Effector memory CD8-positive, alpha-beta T cell (primary cell): ENCODE measurements at places on chromosomes 12 and 14.
A peak's percentile ranks its signal among the peaks of the same experiment; 100 is the strongest.

DNA sequence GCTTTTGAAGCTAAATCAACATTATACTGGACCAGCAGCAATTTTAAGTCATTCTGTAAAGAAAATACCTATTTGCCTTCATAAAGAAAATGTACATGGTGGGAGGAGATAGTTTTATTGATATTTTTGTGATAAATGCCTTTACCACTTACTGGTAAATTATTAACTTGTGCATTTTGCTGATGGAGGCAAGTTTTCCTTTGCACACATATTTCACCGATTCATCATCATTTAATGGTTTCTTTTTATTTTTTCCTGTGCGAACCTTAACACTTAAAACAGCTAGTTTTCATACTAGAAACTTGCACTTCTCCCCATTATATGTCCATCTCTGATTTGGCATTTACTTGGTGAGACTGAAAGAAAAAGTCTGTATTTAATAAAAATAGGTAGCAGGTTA lies 239.3 kb downstream of the TRHDE start:
- H3K4me3 ChIP-seq, result no peak overlapping the region
- H3K27me3 ChIP-seq, result no peaks in the 10 kb centered on the region
- no peak for DNase-seq
- H3K4me1 ChIP-seq, result no peaks in the 10 kb centered on the region

DNA sequence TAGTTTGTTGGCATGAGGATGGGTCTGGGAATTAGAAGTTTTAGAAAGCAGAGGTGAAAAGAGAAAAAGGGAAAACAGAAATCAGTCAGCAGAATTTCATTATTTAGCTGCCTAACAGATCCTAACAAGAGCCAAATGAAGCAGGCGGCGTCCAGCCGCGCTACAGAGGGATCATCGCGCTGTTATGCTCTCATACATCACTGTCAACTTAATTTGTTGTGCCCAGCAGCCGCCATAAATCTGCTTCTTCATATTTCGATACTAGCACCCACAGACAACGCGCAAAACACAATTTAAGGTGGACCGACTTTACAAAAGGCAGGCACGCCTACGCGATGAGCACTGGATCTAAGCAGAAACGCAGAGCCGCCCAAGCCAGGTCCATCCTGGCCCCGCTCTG lies 66.7 kb downstream of the SETD3 start:
- H3K4me3 ChIP-seq, result no peak overlapping the region
- peaks cover 26% of the 10 kb centered on the region for H3K36me3 ChIP-seq
- no peaks in the 10 kb centered on the region for H3K27me3 ChIP-seq
- no peak for DNase-seq

DNA sequence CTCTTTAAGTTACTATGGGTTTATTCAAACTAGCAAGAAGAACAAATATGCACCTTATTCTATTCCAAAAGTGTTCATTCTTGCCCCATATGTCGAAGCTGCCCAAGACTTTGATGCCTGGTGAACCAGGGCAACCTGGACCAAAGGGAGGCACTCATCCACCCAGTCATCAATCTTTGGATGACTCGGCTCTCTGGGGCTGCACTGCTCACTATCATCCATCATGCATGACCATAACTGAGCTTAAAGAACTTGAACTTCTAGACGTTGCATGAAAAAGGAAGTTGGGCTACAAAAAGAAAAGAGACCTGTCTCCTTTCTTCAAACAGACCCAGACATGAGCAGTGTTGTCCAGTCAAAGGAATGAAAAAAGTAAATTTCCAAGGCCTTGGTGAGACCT lies 1.2 kb downstream of the KRT4 start:
- no peak overlapping the region for H3K4me3 ChIP-seq
- DNase-seq, result no peak
- peaks cover 3% of the 10 kb centered on the region for H3K4me1 ChIP-seq
- H3K27ac ChIP-seq, result no peak overlapping the region
- peaks cover 50% of the 10 kb centered on the region for H3K27me3 ChIP-seq
- no peaks in the 10 kb centered on the region for H3K36me3 ChIP-seq

DNA sequence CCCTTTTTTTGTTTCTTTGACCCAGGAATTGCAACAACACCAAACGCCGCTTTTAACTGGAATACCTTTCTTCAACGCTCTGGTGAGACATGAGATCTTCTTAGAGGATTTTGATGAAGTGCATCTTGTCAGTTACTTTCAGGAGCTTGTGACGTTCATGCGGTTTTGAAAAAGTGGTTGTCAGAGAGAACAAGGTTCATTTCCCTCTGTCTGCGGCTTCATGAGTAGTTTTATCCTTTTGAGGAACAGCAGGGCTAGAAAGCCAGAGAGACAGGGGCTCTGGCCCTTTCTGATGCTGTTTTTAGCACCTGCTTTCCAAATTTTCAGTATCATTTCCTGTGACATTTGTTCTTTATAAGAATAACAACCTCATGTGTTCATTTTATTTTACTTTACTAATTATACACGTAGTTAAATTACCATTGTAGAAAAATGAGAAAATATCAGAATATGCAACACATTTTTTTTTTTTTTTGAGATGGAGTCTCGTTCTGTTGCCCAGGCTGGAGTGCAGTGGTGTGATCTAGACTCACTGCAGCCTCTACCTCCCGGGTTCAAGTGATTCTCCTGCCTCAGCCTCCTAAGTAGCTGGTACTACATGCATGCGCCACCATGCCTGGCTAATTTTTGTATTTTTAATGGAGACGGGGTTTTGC lies 61.8 kb downstream of the GLT1D1 start:
- no peak overlapping the region for H3K4me3 ChIP-seq
- peaks cover 5% of the 10 kb centered on the region for H3K4me1 ChIP-seq
- H3K36me3 ChIP-seq, result no peaks in the 10 kb centered on the region

- no peak for DNase-seq
- peak overlapping the region; percentile 99 for H3K4me3 ChIP-seq
- H3K27me3 ChIP-seq, result no peaks in the 10 kb centered on the region
- peaks cover 46% of the 10 kb centered on the region for H3K36me3 ChIP-seq
- H3K27ac ChIP-seq, result peak overlapping the region; percentile 98
Measured at GRCh38 chr12:50112456-50113218, 601 bp downstream of the COX14 start.

DNA sequence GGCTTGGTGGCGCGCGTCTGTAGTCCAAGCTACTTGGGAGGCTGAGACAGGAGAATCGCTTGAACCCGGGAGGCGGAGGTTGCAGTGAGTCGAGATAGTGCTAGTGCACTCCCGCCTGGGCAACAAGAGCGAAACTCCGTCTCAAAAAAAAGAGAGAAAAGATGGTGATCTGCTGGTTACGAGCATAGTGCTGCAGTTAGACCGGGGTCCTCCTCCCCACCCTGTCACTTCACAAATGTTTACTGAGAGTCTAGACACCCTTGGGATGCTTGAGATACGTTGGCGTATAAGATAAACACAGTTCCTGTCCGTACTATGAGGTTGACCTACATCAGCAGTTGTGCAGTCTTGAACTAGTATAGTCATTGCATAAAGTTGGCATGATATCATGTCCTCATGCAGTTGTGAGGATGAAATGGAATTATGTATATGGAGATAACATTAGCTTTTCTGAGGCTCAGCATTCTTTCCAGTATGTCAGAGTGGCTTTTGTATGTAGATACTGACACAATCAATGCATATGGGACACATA lies 787 bp downstream of the ACAD10 start:
- peaks cover 39% of the 10 kb centered on the region for H3K36me3 ChIP-seq
- DNase-seq, result no peak
- peak overlapping the region; percentile 98 for H3K27ac ChIP-seq
- H3K27me3 ChIP-seq, result no peaks in the 10 kb centered on the region

DNA sequence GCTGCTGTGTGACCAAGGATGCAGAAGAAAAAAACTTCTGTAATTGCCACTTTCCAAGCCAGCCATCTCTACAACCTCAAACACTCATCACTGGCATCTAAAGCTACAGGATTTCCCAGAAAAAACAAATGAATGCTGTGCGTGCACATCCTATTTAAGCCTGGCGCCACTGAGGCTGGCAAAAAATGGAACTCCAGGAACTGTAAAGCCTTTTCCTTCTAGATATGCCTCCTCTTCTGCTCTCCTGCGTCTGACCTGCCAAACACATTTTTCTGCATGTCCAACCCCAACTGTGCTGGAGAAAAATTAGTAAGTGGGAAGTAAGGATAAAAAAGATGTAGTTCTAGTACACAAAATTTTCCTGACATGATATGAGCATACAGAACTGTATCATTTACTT lies 184.9 kb downstream of the ITPR2 start:
- H3K27ac ChIP-seq, result no peak overlapping the region
- peaks cover 4% of the 10 kb centered on the region for H3K4me1 ChIP-seq
- DNase-seq, result no peak
- no peaks in the 10 kb centered on the region for H3K27me3 ChIP-seq

DNA sequence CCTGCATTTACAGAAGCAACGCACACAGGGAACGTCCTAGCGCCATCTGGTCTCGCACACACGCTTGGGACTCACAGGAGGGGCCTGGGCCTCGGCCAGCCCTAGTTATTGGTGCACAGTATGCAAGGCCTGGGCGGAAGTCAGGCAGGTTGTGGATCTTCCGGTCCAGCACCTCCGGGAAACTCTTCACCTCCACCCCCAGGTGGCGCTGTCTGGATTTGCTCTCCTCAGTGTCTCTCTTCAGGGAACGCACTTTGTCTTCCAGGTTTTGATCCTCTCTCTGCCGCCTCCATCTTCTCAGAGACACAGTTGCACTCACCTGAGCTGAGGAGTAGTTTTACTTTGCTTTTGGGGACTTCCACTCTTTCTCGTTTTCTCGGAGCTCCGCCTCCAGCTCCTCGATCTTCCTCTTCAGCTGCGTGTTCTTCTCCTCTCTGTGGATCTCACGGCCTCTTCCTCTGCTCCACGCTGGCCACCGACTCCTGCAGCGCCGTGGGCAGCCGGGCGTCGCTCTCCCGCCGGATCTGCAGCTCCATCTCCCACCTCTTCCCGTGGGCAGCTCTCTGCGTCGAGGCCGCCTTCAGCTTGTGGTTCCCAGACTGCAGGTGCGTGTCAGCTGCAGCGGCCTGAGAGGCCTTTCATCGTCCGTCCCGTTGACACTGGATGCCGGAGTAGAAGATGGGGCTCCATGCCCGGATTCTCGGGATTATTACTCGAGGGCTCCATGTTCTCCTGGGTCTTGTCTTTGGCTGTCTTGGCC lies 933.8 kb downstream of the TMEM121 start:
- H3K4me1 ChIP-seq, result no peaks in the 10 kb centered on the region
- no peaks in the 10 kb centered on the region for H3K27me3 ChIP-seq
- peak; percentile 67 for DNase-seq
- H3K4me3 ChIP-seq, result no peak overlapping the region

DNA sequence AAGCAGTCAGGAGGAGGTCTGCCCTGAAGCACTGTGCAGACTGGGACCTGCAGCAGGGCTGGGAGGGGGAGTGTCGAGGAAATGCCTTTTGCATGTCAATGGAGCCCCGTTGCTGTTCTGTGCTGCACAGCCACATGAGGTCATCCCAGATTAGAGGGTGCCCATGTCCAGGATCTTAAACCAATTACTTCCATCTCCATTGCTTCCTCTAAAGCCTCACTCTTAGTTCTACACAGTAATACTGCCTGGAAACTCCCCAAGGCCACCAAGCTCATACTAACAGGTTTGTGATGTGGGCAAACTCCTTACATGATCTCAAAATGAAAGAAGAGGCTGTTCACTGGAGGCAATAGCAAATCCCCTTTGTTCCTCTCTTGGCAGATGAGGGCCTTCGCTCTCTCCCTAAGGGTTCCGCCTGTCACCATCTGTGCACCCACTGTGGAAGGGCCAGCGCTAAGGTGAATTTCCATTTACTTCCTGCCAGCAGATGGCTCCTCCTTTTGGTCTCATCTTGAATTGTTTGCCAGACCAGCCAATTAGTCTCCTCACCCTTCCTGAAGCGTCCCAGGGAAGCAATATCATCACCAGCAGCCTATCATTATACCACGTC lies 35.4 kb upstream of the LTA4H start:
- H3K27ac ChIP-seq, result no peak overlapping the region
- H3K36me3 ChIP-seq, result no peaks in the 10 kb centered on the region
- H3K4me3 ChIP-seq, result no peak overlapping the region
- peaks cover 8% of the 10 kb centered on the region for H3K4me1 ChIP-seq

DNA sequence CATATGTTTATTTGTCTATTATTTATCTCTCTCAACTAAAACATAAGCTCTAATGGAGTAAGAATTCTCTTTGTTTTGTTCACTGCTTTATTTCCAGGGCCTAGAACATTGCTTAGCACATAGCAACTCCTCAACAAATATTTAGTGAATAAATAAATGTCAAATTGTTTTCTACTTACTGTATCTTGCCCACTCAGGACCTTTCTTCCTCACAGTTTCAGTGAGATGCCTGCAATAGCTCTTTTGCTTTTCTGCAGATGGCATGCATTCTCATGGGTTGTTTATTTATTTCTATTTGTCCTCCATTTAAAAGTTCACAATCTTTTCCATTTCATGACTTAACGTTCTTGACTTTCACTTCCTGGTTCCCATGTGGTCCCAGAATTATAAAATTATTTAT lies 94.9 kb upstream of the TTC7B start:
- no peak for DNase-seq
- peaks cover 2% of the 10 kb centered on the region for H3K4me1 ChIP-seq
- H3K27ac ChIP-seq, result peak overlapping the region; percentile 25
- H3K27me3 ChIP-seq, result no peaks in the 10 kb centered on the region

- no peak overlapping the region for H3K27ac ChIP-seq
- H3K4me3 ChIP-seq, result no peak overlapping the region
- H3K4me1 ChIP-seq, result no peaks in the 10 kb centered on the region
- no peak for DNase-seq
- no peaks in the 10 kb centered on the region for H3K27me3 ChIP-seq
Measured at GRCh38 chr12:62530596-62530995, 64.0 kb downstream of the MON2 start.

- no peaks in the 10 kb centered on the region for H3K4me1 ChIP-seq
- no peaks in the 10 kb centered on the region for H3K36me3 ChIP-seq
- no peak for DNase-seq
- H3K27ac ChIP-seq, result no peak overlapping the region
- no peak overlapping the region for H3K4me3 ChIP-seq
- H3K27me3 ChIP-seq, result peaks cover 30% of the 10 kb centered on the region
Measured at GRCh38 chr12:108394196-108394595, 55.1 kb upstream of the CMKLR1 start.

- H3K27me3 ChIP-seq, result peaks cover 15% of the 10 kb centered on the region
- no peaks in the 10 kb centered on the region for H3K36me3 ChIP-seq
- H3K4me1 ChIP-seq, result peaks cover 5% of the 10 kb centered on the region
Measured at GRCh38 chr12:65926119-65926908, 102.0 kb downstream of the HMGA2 start.

GRCh38 chr12:124506145-124506831 lies 61.1 kb downstream of the NCOR2 start:
- H3K27me3 ChIP-seq, result no peaks in the 10 kb centered on the region
- DNase-seq, result no peak
- no peaks in the 10 kb centered on the region for H3K36me3 ChIP-seq

GRCh38 chr14:90039253-90040010 lies 22.4 kb upstream of the KCNK13 start:
- H3K4me3 ChIP-seq, result no peak overlapping the region
- no peak for DNase-seq
- H3K27ac ChIP-seq, result no peak overlapping the region
- no peaks in the 10 kb centered on the region for H3K27me3 ChIP-seq
- no peaks in the 10 kb centered on the region for H3K4me1 ChIP-seq

- H3K4me1 ChIP-seq, result no peaks in the 10 kb centered on the region
- no peak overlapping the region for H3K4me3 ChIP-seq
- H3K36me3 ChIP-seq, result no peaks in the 10 kb centered on the region
- H3K27ac ChIP-seq, result no peak overlapping the region
Measured at GRCh38 chr12:78034025-78034424, 203.3 kb downstream of the NAV3 start.
